ENCODE measurements at places on chromosomes 2 and 18.

GRCh38 chr2:101479328-101479727, 4.4 kb upstream of the RFX8 start:
- DNase-seq, result no peak

DNA sequence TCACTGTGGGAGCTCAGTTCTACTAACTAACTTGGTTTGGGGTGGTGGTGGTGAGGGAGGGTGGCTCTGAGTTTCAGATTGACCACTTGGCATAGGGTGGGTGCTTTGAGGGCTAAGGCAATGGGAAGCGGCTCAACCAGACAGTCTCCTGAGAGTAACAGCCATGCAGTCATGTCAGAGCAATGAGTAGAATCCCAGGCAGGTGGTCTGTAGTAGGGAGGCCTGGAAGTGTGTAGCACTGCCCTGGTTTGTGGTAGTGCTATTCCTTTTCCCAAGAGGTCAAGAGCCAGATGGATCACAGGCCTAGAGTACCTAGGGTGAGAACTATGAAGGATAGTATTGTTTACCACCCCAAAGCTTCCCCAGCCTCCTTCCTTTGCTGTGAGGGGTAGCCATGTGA, 18.7 kb upstream of the RAPH1 start:
- DNase-seq, result no peak

DNA sequence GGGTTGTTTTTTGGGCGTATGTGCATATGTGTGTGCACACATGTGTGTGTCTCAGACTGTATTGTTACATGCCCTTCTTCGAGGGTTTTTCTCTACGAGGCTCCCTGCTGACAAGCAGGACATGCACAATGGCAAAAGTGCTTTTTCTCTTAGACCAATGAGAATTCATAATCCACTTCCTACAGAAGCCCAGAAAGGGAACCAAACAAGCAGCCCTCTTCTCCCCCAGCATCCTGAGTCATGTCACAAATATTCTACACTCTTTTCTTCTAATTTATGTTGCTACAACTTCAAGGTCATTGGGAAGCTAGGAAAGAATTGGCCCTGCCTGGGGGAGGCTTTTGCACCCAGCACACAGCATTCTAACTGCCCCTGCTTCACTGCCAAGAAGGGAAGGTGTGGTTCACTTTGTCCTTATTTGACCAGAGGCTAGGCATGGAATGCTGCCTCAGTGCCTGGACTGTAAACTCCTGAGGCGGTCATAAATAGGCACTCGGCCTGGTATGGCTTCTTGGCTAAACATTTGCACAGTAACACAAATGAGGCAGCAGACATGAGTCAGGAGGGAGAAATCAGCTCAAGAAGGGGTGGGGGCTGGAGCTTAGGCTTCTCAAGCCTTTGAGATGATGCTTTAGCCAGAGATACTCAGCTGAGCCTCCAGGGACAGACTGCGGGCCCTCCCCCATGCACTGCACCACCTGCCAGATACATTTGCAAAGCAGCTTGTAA, 92.7 kb upstream of the KLF7 start:
- DNase-seq, result peak; percentile 33

GRCh38 chr2:98486374-98486981, 41.8 kb downstream of the INPP4A start:
- no peak for DNase-seq

DNA sequence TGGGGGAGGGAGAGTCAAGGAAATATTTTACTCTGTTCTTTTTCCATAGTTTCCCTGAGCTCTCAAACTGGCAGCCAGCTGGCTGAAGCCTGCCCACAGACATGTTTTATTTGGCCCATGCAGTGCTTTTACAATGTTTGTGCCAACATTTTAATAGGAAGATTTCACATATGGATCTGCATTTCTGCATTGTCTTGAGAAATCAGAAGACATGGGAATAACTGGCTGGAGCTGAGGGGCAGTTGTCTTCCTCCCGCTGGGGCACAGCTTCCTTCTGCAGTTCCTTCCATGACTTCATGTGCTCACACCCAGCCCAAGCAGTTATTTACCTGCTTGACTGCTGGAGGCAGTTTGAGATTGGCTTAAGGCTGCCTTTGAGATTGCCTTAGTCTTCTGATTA, 74.4 kb downstream of the PLCL1 start:
- DNase-seq, result no peak

- no peak for DNase-seq
These were observed 5.4 kb downstream of the KLHL14 start for GRCh38 chr18:32767400-32767799.

DNA sequence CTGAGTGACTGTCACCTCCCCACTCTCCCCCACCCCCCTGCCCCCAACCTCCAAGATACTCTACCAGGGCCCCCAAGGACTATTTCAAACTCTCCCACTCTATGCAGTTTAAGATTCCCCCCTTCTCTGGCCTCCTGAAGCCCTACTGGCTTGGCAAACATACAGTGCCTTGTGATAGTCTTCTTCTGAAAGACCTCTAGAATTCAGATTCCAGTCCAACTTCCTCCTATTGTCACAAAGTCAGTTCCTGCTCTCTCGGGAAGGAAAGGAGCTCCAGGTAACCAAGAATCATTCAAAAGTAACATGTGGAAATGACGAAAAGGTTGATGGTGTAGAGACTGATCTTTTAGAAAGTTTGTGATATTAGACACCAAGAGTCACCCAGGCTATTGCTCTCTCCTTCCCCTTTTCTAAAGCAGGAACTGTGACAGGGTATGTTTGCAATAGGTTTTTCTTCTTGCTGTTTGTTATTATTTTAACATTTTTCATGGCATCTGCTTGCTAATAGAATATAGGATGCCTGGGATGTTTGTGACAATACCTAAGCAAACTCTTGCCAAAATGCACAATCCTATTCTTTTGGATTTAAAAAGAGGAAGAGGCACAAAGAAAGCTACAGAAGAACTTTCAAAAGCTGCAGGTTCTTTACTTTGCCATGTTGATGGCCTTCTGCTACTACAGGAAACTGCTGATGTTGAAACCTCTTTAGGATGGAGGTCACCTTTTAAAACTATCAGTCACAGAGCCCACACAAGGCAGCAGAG, 93.5 kb upstream of the MGAT4A start:
- DNase-seq, result no peak

DNA sequence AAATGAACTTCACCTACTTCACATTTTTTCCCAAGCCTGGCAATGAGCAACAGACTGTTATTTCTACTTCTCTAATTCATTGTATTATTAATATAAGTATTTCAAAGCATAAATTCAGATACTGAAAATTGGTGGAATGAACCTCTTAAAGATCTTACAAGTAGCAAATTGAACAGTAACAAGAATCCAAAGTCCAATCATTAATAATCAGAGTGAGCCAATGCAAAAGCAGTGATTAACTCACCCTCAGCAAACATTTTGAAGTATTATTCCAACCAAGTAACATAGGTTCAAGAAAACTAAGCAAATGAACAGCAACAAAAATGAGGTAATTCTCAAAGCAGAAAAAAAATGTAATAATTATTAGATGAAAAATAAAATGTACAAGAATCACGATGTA, 288.1 kb upstream of the ZC3H15 start:
- no peak for DNase-seq

- DNase-seq, result no peak
These were observed 584.5 kb upstream of the LRRTM1 start for GRCh38 chr2:80889009-80889408.

GRCh38 chr2:128940378-128940777, 621.7 kb upstream of the HS6ST1 start:
- no peak for DNase-seq

DNA sequence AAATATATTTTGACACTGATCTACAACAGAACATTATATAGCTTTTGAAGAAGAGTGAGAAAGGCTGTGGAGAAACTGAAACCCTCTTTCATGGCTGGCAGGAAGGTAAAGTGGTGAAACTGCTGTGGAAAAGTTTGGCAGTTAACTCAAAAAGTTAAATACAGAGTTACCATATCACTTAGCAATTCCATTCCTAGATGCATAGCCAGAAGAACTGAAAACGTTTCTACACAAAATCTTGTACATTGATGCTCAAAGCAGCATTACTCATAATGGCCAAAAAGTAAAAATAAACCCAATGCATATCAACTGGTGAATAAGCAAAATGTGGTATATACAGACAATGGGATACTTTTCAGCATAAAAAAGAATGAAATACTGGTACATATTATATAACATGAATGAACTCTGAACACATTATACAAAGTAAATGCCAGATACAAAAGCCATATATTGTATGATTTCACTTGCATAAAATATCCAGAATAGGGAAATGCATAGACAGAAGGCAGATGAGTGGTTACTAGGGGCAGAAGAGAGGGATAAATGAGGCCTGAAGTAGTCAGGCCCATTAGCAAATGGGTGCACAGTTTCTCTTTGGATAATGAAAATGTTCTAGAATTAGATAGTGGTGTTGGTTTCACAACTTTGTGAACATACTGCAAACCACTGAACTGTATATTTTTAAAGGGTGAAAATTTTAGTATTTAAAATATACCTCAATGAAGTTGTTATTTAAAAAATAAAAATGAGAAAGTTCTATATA, 114.3 kb downstream of the DYM start:
- DNase-seq, result no peak

DNA sequence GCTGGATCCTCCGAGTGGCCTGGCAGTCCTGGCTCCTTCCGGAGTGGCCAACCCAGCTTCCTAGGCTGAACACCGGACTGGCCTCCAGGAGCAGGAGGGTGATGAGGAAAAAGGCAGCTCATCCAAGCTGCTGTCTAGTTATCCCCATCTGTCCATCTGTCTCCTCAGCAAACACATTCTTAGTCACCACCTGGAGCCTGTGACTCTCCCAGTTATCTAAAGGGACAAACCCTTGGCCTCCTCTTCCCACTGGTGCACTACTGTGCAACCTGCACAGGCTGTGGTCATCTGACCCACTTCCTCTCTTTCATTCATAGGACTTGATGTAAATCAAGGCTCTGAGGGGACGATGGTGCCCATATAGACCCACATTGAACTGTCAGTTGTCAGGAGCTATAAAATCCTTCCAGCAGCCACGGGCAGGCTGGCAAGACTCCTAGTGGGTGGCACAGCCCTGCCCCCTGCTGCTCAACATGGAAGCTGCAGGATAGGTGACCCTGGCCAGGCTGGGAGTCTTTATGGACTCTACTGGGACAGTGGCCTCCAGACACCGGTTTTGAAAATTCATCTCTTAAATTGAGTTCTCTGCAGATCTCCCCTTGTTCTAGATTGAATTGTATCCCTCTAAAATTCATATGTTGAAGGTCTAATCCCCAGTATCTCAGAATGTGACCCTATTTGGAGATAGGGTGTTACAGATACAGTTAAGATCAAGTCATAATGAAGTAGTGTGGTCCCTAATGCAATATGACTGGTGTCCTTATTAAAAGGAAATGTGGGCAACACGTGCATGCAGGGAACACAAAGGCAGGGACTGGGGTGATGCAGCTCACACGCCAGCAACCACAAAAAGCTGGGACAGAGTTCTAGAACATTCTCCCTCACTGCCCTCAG, 29.3 kb upstream of the DUSP2 start:
- peak; percentile 19 for DNase-seq

DNA sequence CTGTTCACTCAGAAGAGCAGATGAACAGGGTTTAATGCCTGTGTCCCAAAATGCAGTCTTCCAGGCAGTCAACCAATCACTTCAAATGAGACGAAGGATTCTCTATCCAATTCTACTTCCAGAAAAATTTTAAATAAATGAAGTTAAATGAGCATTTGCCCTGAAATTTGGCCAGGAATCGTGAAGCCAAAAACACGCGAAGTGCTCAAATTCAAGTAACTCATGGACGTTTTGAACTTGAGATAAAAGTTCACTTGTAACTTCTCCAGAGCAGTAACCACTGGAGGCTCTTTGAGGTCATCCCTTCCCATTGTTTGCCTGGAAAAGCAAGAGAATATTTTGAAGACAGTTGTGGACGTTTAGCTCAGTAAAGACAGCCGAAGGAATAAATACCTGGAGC, 928.5 kb downstream of the NRXN1 start:
- no peak for DNase-seq

DNA sequence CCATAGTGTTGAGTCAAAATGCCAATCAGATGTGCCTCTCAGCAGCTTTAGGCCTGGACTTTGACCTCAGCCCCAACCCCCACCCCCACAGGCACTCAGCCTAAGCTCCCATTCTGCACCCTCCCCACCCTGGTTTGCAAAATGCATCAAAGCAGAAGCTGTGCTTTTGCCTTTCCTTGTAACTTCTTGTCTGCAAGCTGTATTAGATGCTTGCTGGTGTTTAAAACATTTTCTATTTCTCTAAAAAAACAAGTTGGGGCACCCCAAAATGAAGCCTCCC, 26.6 kb upstream of the STEAP3 start:
- no peak for DNase-seq

DNA sequence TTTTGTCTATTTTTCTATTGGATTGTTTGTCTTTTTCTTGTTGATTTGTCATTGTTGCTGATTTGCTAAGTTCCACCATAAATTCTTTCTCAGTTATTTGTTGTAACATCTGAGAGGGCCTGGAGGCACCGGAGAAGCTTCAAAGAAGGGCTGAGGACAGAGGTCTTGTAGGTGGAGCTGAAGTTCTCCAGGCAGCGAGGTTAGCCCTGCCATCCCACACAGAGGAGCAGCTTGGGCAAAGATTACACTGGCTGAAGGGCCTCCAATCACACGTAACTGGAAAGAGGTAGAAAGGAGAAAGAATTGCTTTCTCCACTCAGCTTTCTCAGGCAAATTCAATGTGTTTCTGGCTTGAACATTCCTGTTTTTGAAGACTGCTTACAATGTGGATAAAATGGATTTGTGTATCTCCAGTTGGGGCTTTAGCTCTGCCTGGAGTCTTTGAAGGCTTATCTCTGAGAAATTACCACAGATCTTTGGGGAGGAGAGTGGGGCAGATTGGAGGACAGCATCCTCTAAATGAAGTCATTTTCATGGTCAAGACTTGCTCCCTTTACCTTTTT, 21.1 kb upstream of the EMILIN2 start:
- no peak for DNase-seq

DNA sequence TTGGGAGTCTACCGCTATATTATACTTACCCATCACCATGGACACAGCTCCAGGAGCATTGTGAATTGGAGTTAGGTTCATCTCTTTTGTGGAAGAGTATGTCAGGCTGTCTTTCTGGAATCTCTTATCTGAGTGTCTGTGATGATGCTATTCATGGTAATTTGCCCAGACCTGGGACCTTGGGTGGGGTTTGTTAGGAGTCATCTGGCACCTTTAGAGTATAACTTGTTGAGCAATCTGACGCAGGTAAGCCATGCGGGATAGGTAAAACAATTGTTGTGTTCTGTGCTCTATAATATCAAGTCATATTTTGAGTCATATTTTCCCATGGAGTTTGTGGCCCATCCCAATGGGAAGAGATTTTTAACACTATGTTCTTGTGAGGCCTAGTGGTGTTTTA, 49.7 kb upstream of the MAPRE2 start:
- no peak for DNase-seq

DNA sequence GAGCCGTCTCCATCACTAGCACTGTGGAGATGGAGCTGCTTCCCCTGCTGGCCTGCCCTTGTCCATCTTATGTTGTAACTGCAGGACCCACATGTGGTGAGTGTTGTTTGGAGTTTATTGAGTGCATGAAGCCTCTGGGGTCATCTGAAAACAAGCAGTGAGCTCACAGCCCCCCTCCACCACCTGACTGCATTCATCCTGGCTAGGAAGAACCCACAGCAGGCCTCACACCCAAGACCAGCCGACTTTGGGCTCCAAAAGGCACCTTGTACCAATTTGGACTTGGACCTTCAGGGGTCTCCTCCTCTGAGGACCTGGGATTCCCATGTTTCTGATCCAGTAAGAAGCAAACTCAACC, 116.1 kb downstream of the TWIST2 start:
- DNase-seq, result no peak

Measured in NCI-H2227 treated with DMSO at 0.1 percent for 48 hours (cell line).